Left hindlimb (tissue), 1 donor: ENCODE measurements at places on chromosomes 5 and 9.
A peak's percentile ranks its signal among the peaks of the same experiment; 100 is the strongest.

DNA sequence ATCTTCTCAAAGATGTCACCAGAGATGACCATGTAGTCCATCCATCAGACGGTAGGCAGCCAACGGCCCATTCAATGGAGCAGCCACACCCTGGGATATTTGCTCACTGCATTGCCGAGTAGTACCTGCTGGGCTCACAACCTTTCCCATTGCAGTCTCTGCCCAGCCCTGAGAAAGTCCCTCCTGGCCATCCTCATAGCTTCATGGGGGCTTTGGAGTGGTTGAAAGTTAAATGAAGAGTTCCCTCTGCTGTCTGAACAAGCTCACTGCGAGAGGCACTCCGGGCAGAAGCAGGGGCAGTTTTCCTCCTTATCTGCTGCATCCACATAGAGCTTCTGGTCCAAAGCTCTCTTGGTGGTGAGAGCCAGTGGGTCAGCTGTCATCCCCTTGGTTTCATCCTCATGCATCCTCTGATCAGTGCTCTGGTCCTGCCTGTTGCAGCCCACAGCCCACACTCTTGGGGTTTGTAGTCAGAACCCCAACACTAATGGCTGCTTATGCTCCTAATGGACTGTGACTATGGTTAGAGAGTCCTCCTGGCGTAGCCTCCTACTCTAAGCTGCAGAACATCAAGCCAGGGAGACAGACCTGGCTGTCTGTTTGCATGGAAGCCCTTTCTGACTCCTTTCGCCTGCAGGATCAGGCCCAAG, 23.3 kb downstream of the TNFSF8 start:
- no peak for DNase-seq

DNA sequence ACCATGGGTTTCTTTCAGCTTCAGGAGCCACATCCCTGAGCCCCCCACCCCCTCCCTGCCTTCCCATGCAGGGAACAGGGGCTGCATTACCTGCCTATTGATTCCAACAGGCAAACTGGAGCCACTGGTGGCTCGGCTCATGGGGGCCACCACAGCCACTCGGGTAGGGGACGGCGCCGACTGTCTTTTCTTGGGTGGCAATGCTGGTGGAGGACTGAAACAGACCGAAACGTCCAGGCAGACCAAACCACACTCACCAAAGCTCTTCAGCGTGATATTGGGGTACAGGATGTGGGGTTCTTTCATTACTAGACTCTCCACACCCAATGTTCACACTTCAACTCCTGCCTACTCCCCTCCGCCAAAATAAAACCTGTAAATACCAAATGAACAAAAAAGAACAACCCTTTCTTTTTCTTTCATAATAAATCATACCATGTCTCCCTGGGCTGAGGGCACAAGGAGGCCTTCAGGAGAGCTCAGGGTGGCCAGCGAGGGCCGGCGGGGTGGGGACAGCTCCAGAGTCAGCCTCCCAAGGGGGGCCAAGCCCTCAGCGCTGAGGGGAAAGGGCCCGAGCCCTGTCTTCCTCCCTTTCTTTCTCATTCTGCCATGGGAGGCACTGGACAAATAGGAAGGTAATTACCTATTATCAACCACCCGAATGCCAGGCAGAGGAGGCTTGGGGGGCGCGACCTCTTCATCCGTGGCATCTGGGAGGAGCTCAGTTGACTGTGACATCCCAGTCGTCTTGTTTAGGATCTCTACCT, 83.3 kb downstream of the PRRT1B start:
- no peak for DNase-seq

DNA sequence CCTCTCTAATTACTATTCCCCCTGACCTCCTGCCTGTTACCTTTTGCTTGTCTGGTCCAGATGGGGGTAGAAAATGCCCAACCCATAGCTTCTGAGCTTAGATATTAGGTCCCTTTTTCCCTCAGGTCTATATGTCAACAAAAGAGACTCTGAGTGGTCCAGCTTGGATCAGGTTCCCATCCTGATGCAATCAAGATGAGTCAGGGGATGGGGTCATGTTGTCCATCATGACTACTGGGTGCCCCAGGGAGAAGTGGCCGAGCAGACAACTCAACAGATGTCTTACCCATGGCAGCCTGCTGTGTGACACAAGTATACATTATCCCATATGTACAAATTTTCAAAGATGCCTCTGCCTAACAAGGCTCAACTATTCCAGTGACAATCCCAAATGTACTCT, 9.1 kb upstream of the ANKH start:
- no peak for DNase-seq

GRCh38 chr5:37086466-37087173, 162.6 kb downstream of the CPLANE1 start:
- DNase-seq, result no peak

- no peak for DNase-seq
Observed at GRCh38 chr9:29816954-29817703, 2243.8 kb upstream of the C9orf72 start.

DNA sequence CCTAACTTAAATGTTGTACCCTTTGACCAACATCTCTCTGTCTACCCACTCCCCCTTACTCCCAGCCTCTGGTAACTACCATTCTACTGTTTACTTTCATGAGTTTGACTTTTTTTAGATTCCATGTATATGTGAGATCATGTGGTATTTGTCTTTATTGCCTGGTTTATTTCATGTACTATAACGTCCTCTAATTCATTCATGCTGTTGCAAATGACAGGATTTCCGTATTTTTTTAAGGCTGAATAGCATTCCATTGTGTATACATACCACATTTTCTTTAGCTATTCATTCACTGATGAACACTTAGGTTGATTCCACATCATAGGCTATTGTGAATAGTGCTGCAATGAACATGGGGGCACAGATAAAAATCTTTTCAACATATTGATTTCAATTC, 11.8 kb upstream of the NDUFB6 start:
- no peak for DNase-seq

- DNase-seq, result peak; percentile 65
Observed at GRCh38 chr5:43039471-43040286, 440 bp downstream of the ANXA2R start.

DNA sequence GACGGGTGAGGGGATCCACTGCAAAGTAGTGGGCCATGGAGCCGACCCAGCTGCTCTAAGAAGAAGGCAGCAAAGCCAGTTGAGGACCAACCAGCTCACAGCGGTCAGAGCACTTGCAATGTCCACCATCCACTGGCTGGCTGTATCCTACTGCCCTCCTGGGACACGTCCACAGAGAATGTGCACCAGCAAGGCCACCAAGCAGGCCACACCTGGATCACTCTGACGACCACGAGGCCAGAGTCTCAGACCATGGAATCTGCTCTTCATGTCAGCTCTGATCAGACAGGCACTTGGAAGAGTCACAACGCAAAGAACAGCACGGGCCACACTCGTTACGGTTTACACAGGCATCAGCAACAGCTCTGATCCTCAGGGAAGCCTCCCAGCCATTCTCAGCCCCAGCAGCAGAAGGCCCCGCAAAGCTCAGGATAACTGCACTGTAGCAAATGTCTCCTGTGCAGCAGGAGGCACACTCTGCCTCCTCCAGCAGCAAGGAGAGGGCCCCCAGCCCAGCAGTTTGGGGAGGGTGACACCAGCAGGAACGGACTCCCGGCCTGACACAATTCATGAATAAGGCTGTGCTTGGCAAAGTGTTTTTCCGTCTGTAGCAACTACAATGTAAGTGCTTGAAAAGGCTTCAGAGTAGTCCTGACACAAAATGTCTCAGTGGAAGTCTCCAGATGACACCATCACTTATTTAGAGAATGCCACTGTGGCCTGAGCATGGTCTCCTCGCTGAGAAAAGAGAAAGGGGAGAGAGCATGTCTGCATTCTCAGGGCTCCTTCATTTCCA, 15.7 kb downstream of the SEMA4D start:
- peak; percentile 25 for DNase-seq

GRCh38 chr9:95552814-95553546, 36.2 kb upstream of the PTCH1 start:
- peak; percentile 63 for DNase-seq

- no peak for DNase-seq
Observed at GRCh38 chr9:3824581-3824980, 298.8 kb upstream of the RFX3 start.

DNA sequence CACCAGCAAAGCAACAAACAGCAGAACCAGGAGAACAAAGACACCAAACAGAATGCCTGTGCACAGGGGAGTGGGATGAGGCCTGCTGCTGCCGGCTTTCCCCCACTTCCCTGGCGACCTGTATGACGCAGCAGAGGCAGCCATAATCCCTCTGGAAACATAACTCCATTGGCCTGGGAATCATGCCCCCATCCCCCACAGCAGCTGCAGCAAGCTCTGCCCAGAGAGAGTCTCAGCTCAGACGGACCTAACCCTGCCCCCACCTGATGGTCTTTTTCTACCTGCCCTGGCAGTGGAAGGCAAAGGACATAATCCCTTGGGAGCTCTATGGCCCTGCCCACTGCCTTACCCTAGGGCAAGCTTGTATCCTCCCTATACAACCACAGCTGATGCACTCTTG, 81.8 kb upstream of the FANCC start:
- no peak for DNase-seq

GRCh38 chr9:82115331-82115730, 126.8 kb downstream of the SPATA31D1 start:
- no peak for DNase-seq

DNA sequence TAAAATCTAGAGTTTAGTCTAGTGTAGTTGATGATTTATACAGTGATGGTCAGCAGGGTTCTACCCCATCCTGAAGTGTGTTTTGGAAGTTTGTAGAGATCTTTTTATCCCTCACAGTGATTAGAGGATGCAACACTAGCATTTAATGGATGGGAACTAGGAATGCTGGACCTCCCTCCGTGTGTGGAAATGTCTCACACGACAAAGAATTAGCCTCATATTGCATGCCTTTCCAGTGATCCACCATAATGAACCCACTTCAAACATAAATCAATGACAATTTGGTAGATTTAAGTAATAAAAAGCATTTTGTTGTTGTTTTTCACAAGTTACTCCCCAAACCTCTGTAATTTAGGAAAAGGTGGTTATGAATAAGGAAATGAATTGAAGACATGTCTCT, 82.5 kb upstream of the LMNB1 start:
- DNase-seq, result no peak

GRCh38 chr5:163504079-163504931, 1.1 kb upstream of the MAT2B start:
- DNase-seq, result peak; percentile 81

DNA sequence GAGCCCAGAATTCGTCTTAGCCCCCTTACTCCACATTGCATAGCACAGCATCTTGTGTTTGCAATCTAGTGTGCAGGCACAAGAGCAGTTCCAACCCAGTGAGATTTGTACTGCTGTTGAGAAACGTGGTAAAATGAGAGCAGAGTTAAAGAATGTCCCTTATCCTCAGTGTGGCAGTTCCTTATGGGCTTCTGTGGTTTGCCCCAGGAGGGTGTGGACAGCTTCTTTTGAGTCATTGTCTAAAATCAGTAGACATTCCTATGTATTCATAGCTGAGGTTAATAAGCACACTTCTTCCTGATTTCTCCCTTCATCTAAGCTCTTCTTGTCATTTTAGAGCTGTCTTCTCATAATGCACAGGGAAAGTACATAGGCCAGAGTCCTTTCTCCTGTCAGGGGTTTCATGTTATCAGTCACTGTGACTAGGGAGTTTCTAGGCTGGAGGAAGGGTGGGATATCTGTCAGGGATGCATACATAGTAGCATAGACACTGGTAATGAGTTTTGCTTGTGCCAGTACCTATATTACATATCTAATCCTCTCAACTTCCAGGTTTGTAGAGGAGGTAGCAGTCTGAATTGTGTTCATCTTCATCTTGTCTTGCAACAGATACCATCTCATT, 2.0 kb upstream of the CAVIN4 start:
- no peak for DNase-seq

DNA sequence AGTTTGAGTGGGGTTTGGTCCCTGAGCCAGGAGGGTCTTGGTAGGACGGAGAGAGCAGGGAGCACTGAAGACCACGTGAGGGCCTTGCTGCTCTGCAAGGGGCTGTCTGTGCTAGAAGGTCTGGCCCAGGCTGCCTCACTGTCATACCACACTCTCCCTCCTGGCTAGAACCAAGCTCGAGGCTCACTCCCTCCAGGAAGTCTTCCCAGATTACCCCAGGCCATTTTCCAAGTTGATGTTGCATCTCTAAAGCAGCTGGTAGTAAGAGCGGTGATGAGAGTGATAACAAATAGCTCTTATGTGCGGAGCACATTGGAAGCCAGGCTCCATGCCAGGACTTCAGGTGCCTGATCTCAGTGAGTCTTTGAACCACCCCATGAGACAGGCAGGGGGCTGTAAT, 6.6 kb downstream of the MYMK start:
- DNase-seq, result no peak

DNA sequence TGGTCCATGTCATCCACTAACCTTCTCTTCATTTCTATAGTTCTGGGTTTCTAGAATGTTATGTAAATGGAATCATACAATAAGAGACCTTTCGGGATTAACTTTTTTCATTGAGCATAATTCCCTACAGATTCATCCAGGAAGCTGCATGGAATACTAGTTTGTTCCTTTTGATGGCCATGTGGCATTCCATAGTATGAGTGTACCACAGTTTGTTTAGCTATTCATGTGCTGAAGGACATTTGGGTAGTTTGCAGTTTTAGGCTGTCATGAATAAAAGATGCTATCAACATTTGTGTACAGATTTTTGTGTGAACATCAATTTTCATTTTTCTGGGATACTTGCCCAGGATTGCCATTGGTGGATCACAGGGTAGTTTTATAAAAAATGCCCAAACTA, 6.8 kb upstream of the SPTLC1 start:
- no peak for DNase-seq

GRCh38 chr5:92580814-92581213, 1000.2 kb downstream of the NR2F1-AS1 start:
- no peak for DNase-seq

GRCh38 chr5:74224331-74224730, 416.2 kb downstream of the ENC1 start:
- DNase-seq, result no peak

GRCh38 chr5:131413605-131414559, 150.0 kb downstream of the CDC42SE2 start:
- no peak for DNase-seq

DNA sequence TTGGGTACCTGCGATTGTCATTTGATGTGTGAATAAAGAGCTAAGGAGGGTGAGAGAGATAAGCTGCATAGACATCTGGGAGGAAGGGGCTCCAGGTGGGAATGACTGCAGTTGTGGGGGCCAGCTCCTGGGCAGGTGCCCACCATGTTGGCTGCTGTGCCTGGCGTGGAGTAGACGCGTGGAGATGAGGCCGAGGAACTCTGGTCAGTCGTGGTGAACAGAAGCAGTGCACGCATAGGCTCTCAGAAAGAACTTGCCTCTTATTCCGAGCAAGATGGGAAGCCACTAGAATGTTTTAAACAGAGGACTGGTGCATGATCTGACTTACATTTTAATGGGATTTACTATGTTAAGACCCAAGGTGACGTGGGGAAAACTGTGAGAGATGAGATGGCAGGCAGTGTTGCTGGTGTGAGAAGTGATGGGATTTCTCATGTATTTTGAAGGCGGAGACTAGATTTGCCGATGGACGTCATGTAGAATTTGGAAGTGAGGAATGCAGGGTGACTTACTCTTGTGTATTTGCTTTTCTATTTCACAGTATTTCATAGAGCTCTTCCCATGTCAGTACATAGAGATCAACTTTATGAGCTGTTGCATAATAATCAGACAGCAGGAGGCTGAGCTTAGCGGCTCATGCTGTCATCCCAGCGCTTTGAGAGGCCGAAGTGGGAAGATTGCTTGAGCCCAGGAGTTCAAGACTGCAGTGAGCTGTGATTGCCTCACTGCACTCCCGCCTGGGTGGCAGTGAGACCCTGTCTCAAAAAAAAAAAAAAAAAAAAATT, 71.1 kb downstream of the EHMT1 start:
- DNase-seq, result no peak

- DNase-seq, result no peak
Observed at GRCh38 chr5:38607930-38608564, 51.6 kb upstream of the LIFR start.
